ENCODE measurements at places on chromosomes 12 and 14. TPM values are rescaled to one million over a fixed set of nuclear protein-coding genes. Genes with fewer than 3 reads are reported as not detected.

DNA sequence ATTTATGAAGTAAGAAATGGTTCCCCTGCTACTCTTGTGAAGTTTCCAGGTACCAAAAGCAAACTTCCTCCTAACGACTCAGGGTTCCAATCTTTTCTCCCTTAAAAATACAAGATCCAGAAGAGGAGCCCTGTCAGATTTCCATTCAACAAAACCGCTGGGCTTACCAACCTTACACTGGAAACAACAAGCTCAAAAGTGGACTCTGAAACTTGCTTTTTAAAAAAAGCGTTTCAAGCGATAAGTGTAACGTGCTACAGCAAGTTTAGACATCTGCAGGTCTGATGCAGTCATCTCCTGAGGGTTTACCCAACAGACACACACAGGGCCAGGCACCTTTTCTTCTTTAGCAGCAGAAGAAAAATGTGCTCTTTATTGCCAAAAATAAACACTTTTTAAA, 6.9 kb upstream of the CREBL2 start:
- DNase-seq = no peak

DNA sequence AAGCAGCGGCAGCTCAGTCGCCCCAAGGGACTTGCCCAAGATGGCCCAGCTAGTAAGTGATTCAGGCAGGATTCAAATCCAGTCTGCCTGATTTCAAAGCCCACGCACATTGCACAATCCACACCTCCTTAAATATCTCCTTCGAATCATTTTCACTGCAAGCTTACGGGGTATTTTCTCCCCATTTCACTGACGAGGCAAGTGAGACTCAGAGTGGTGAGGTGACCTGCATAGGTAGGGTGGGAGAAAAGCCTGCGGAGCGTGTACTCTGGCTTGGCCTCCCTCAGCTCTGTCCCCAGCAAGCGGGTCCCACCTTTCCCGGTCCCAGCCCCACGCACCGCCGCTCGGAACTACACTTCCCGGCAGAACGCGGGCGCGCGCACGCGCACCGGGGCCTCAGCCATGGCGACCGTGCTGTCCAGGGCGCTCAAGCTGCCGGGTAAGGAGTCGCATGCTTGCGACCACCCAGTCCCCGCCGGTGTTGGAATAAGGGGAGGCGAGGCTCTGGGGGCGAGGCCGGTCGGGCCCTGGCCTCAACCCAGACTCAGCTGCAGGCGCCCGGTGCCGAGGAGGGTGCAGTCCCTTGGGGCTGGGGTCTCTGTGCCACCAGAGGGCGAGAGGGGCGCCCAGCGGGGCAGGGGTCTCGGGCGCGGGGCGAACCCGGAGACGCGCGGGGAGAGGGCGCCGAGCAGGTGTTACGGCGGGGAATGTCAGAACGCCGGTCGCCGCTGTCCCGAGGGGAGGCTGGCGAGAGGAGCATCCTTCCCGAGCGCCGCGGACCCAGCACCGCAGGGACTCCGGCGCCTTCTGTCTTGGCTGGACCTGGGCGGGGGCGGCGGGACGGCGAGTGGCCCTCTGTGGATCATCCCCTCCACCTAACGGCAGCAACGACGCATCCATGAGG, at the start of gene FAM234B:
Gene FAM234B, plus strand, starts transcription at position 380 of the 904 bp plus-strand sequence. Its CDS starts 23 bp downstream, at position 403.
- DNase-seq = peak; percentile 86

DNA sequence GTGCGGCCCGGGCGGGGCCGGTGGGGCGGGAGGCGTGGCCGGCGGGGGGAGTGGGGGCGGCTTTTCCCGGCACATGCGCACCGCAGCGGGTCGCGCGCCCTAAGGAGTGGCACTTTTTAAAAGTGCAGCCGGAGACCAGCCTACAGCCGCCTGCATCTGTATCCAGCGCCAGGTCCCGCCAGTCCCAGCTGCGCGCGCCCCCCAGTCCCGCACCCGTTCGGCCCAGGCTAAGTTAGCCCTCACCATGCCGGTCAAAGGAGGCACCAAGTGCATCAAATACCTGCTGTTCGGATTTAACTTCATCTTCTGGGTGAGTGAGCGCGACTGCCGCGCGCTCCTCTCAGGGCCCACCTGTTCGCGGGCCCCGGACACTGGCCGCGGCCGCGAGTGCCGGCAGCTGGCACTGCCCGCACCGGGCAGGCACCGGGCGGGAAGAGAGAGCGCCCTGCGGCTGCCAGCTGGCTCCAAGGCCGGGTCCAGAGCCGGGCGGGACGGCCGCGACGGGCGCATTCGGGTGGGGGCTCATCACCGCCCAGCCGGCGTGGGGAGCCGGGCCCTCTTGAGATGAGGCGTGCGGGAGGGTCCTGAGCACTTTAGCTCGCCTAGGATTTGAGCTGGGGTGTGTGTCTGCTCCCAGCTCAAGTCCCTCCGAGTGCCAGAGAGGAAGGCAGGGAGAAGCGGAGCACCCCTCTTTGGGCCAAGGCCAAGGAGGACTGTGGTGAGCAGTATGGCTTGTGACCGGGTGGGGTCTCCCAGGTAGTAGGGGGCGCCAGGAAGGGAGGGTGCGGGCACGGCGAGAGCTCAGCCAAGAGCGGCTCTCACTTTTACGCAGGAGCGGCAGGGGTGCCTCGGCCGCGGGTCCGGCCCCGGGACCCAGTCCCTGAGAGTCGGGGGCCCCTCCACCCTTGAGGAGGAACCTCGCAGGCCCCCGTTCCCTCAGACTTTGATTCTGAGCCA, at the start of gene CD9:
Gene CD9, plus strand, starts transcription at position 145 of the 957 bp plus-strand sequence. Its CDS starts 100 bp downstream, at position 245.
- DNase-seq = peak; percentile 42

GRCh38 chr14:99191395-99192027, 80.5 kb downstream of the BCL11B start:
- DNase-seq = peak; percentile 24

GRCh38 chr12:96365604-96366380, 34.4 kb downstream of the CDK17 start:
- no peak for DNase-seq

DNA sequence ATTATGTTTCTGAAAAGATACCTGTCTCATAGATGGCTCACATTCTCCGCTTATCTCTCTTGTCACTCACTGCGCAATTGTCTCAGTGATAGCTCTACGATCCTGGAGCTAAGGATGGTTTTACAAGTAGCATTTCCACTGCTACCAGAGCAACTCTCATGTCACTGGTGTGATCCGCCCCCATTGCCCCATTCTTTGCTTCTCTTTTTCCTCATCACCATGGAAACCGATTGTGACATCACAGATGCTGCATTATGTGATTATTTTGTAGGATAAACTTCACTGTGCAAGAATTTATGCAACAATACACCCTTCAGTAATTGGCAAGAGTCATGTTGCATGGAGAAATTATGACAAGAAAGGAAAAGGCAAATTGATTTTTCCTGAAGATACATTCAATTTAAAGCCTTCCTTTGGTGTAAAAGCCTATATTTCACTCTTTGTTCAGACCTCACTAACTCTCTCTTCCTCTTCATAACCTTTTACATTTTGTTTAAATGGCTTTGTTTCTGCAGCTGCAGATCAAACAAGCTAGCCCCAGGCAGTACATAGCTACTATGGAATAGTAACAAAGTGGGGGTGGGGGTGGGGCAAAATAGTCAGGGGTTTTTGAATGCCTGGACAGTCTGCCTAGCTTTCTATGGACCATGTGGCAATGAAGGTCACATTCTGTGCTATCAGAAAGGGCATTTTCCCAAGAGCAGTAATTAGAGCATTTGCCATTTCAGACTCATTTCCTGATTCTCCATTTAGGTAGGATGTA, 539.8 kb downstream of the NRXN3 start:
- DNase-seq = no peak

DNA sequence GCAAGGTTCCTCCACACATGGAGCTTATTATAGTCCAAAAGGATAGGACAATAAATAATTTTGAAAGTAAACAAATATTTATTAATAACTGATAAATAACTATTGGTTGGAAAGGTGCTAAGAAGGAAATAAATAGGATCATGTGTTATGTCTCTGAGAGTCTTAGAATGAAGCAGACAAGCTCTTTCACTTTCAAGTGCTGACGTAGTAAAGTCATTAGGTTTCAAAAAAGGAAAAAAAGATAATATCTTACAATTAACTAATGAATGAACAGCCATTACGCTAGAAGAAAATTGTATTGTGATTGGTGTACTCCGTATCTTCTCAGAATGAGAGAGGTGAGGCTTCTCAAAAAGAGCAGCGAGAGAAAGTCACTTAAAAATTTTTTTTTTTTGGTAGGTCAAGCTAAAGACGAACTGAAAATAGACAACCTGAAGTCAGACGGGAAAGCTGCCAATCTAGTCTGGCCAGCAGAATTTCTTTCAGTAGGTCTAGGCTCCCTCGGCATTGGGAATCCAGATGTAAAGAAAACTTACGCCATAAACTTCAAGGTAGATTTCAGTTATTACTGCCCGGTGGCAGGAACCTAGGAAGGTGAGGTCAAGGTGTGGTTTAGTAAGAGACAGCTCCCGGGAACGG, 583 bp upstream of the LEMD3 start:
- no peak for DNase-seq

DNA sequence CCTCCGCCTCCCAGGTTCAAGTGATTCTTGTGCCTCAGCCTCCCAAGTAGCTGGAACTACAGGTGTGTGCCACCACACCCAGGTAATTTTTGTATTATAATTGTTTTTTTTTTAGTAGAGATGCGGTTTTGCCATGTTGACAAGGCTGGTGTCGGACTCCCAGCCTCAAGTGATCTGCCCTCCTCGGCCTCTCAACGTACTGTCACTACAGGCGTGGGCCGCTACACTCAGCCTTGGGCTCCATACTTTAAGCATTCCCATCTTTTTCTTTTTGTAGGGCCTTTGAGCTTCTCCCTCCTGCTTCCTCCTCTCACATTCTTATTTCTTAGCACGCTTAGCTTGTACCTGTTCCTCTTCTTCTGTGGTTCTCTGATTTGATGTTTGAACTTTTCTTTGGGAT, 62.8 kb downstream of the SERPINA3 start:
- DNase-seq = no peak

DNA sequence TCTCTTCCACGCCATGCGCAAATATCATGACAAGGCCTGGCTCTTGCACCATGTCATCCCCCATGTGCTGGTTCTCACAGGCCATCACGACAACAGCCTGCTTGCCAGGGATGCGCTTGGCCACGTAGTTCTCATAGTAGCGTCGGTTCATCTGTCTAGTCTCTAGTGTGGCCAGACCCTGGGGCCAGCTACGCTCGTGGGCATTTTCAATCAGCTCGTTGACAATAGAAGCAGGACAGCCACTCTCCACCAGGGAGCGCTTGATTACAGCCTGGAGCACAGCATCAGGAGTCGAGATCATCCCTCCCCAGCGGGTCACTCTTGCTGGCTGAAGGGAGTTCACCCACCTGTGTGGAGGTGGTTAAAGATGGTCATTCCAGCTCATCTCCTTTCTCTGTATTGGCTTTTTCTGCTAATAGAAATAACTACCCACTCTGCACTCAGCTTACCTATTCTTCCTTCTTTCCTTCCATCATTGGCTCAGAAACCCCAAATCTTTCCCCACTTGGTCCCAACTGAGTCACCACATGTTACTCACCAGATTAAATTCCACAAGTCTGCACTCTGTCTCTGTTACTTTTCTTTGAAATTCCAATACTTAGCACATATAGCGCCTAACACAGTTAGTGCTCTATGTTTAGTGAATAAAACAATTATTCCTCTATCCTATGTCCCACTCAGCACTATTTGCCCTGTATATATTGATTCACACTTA, 15.1 kb downstream of the RNF41 start:
- DNase-seq = peak; percentile 56

GRCh38 chr12:55996715-55997534, at the start of gene SUOX:
TSS of gene SUOX (plus strand) at chr12:55997276. CDS start at chr12:56002222, 4,946 bp downstream.
- DNase-seq = peak; percentile 59

DNA sequence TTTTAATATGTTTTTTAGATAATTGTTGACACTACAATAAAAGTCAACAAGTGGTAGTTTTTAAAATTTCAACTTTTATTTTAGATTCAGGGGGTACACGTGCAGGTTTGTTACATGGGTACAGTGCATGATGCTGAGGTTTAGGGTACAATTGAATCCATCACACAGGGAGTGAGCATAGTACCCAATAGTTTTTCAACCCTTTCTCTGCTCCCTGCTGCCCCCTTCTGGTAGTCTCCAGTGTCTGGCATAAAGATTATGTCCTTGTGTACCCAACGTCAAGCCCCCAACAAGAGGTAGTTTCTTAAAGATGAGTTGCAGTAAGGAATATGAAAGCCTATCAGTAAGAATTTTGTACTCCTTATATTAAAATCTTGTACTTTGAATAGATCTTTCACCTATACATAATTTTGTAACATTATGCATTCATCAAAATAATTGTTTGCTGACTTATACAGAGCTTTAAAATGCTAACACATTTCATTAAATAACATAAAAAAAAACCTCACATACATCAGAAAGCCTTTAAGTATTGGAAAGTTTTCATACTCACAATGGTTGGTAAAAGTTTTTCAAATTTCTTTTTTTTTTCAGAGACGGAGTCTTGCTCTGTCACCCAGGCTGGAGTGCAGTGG, 5.4 kb upstream of the RALGAPA1 start:
- DNase-seq = peak; percentile 83

GRCh38 chr12:69338120-69338859, 9.9 kb upstream of the LYZ start:
- DNase-seq = no peak

DNA sequence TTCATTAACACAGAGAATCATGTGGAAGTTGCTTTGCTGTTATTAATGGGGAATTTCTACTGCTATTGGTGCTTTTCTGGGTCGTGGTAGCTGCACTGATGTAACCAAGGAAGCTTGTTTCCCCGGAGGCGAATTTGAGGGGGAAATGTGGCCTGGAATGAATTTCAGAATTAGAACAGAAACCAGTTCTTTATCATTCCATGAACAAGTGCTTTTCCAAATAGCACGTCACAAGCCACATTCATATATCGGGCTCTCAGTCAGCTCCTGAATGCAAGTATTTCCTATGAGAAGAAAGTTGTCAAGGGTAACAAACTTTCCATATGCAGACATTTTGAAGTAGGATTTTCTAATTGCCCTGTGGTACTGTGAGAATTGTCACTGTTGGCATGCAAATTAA, 1353.2 kb downstream of the AACS start:
- no peak for DNase-seq

- peak; percentile 21 for DNase-seq
Measured at GRCh38 chr12:50505675-50506530, 1.1 kb downstream of the DIP2B start.

GRCh38 chr12:2893007-2893406, 2.3 kb downstream of the TULP3 start:
- peak; percentile 30 for DNase-seq

GRCh38 chr12:49698619-49699545, 8.3 kb downstream of the FMNL3 start:
- DNase-seq = no peak

- DNase-seq = no peak
Measured at GRCh38 chr12:65818454-65819382, 5.6 kb upstream of the HMGA2 start.

GRCh38 chr14:100358396-100358795, 35.3 kb downstream of the SLC25A47 start:
- DNase-seq = no peak

GRCh38 chr12:125981610-125982253, 916.5 kb downstream of the AACS start:
- DNase-seq = no peak

- no peak for DNase-seq
Measured at GRCh38 chr12:65875640-65876071, 51.4 kb downstream of the HMGA2 start.

The SLCO1B1 gene
- not detected for total RNA-seq

The CMA1 gene
- not detected for total RNA-seq

The GUCY2C gene
- not detected for total RNA-seq

The TEX22 gene
- total RNA-seq = 2.1 TPM

The A2M gene
- 2.0 TPM for total RNA-seq

The NAA30 gene
- total RNA-seq = 34.3 TPM

The HOXC5 gene
- total RNA-seq = 1.6 TPM

The KLRD1 gene
- total RNA-seq = 0.31 TPM

The CELA1 gene
- total RNA-seq = not detected

The UNC79 gene
- 0.33 TPM for total RNA-seq

The LRP1-AS gene
- total RNA-seq = not detected

The SOAT2 gene
- total RNA-seq = not detected

The AGAP2 gene
- total RNA-seq = 4.0 TPM

The FAR2 gene
- total RNA-seq = 9.3 TPM
